ENCODE measurements at places on chromosomes 2 and 18.

GRCh38 chr2:126792993-126793392, 105.7 kb upstream of the TEX51 start:
- DNase-seq, result no peak

DNA sequence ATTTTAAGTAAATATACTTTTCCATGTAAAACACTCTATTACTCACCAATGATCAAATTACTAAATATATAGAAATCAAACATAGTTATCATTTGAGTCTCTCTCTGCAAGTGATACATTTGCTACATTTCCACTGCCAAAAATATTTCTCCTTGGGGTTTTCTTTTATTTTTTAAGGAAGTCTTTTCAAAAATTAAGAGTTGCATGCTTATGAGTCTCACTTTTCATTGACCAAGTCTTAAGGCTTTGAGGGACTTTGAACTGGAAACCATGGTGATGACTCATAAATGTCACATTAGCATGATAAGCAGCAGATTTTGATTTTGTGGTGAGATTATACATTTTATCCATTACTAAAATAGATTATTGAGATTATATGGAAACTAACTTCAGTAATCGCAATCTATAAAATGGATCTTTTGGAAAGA, 152.9 kb downstream of the FAM124B start:
- DNase-seq, result no peak

GRCh38 chr2:218375212-218375611, 6.9 kb upstream of the SLC11A1 start:
- DNase-seq, result no peak

- no peak for DNase-seq
Measured at GRCh38 chr2:113104054-113104611, 23.3 kb upstream of the IL1RN start.

DNA sequence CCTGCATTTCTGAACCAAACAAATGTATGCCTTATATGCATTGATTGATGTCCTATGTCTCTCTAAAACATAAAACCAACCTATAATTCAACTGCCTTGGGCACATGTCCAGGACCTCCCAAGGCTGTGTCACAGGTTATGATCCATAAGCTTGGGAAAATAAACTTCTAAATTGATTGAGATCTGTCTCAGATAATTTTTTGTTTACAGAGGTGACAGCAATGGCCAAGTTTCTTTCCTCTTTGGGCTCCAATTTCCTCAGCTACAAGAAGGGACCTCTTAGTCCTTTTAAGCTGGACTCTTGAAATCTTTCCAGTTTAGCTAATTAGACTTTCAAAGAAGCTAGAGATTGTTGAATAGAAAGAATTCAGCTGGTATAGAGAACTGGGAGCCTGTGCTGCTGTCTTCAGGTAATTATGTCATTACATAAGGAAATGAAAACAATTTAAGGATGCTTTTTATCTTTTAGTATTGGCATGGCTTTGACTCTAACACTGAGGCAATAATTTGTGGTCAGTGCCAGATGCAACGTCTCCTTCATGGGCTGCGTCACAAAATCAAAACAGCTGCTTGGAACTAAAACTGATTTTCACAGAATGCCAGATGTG, 412.1 kb upstream of the TRIB2 start:
- DNase-seq, result peak; percentile 30

DNA sequence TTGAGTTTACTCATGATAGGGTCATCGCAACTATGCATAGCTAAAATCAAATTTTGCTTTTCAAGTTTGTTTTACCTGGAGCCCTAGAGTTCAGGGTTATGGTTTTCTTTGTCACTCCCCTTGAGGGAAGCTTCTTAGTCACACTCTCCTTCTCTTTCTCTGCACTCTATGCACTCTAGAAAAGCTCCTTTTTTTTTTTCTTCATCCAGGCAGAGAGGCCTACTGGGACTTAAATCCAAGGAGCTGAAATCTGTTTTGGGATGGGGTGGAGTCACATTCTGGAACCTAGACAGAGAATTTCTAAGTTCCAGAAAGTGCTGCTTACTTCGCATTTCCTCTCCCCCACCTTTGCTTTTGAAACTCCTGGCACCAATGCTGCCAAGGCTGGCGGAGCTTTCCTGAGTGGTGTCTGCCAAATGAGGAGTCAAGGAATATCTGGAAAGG, 19.1 kb upstream of the IL18R1 start:
- DNase-seq, result no peak

DNA sequence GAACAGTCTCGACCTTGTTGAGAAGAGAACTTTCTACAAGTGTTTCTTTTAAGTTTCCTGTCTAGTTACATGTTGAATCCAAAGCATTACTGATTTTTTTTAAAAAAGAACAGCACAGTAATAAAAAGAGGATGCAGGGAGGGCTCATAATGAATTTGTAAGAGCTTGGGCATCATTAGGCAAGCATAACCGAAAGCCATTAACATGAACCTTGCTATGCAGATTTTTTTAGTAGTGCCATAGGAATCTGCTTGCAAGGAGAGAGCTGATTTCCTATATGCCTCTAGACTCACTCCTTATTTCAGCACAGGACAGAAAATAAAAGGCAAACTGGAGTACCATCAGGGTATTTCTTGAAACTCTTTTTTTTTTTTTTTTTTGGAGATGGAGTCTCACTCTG, 5.2 kb downstream of the LRRC30 start:
- no peak for DNase-seq

- no peak for DNase-seq
Measured at GRCh38 chr2:26780203-26780760, 5.6 kb upstream of the CENPA start.

DNA sequence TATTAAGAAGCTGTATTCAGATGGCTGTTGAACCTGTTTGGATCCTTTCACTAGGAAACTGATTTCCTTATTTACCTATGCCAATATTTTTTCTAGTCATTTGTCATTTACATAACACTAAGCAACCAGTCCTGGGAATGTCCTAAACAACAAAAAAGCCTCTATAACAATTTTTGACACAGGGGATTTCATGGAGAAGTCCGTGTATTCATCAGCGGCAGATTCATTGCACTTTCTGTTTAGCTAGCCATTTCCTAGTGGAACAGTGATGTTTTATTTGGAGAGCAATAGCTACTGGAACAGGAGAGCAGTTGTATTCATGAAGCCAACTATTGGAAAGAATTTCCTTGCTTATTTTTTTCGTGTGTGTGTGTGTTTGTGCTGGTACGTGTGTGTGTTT, 604.3 kb upstream of the POU3F3 start:
- DNase-seq, result no peak

DNA sequence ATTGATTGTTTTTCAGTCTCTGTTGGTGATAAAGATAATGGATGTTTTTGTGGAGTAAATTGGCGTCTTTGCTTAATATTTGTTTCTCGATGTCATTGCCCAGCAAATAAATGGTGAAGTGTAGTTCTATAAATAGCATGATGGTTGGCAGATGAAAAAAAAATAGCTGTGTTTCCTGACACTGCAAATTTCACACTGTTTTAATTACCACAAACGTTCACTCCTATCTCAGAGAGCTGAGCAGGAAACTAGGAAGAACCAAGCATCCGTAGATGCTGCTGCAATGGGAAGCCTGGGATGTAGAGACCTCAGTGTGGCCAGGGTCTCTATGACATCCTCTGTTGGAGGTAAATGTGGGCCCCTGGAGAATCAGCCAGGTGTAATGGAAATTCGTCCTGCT, 183.2 kb downstream of the CYRIA start:
- no peak for DNase-seq

GRCh38 chr2:224904381-224904780, 137.9 kb downstream of the DOCK10 start:
- no peak for DNase-seq

DNA sequence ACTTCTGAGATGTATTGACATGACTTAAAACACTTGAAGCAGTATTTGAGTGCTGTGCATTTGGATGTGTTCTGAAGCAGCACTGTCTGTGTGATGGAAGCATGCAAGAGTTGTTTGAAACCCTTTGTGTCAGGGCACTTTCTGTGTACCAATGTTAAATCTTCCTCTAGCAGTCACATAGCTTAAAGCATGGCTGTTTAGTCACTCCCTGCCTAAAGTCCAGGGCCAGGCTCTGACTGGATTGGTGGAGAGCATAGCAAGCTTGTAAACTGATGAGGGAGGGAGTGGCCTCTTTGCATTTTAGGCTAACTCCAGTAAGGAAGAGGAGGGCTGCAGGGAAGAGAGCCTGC, 73.5 kb downstream of the MYO1B start:
- DNase-seq, result peak; percentile 21

- DNase-seq, result no peak
Measured at GRCh38 chr2:219087361-219087760, 26.6 kb upstream of the IHH start.

DNA sequence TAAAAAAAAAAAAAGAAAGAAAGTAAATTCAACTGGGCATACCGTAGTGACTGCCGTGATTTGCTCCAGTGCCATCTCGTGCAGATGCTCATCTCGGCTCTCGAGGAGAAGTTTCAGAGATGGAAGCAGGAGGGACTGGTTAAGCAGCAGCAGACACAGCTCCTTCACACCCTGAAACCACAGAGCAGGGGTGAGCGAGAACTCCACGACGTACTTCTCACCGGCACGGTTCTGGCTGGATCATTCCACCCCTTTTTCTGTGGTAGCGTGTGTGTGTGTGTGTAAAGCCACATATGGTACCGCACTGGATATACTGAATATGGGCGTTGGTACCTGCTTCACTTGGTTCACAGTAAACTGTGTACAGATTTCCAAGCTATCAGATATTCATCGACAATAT, 382.2 kb downstream of the NBAS start:
- no peak for DNase-seq

DNA sequence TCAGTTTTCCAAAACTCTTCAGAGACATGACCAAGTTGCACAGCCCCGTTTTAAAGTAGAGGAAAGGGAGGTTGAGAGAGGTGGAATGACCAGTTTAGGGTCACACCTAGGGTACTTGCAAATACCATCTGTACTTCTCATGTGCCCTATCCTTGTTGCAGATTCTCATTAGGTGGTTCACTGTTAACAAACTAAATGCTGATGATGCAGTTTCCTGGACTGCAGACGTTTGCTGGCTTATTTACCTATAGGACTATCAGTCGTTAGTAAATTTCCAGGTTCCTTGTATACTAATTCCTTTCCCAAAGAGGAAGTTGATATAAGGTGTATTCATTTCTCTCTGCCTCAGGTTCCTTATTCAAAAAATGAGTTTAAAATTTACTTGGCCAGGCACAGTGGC, 1.4 kb downstream of the FARP2 start:
- DNase-seq, result no peak

DNA sequence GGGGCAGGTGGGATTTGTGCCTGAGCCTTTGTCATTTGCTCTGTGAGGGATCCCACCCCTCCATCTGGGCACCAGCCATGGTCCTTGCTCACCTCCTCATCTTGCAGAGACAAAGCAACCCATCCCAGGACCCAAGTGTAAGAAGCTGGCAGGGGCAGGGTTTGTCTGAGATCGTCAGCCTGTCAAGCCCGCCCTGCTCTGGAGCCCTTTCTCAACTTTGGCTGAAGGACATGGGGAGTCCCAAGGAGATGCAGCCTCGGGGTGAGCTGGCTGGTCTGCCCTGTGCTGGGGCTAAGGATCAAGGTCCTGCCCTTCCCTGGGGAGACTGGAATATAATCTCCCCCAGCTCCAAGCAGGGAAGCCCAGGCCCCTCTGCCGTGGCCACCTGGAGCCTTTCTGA, 86.0 kb downstream of the CAPN13 start:
- DNase-seq, result no peak

DNA sequence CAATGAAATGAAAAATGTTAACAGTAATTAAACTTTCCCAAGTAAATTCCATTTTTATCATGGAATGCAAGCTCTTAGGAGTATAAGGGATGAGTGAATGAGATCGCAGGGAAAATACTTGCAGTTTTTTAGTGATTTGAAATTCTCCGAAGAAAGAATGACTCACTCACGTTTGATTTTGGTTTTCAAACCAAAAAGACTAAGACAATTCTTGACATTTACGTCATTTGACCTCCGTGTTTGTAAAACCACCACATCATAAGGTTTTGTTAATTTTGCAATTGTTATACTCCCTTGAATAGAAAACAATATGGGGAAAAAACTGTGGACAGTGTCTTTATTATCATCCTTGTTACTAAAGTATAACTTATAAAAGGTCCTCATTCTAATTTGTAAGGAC, 29.4 kb downstream of the COL4A4 start:
- no peak for DNase-seq

- DNase-seq, result no peak
Measured at GRCh38 chr18:49612515-49613033, 50.7 kb downstream of the LIPG start.

GRCh38 chr2:181117206-181117925, 137.0 kb downstream of the UBE2E3 start:
- DNase-seq, result no peak

DNA sequence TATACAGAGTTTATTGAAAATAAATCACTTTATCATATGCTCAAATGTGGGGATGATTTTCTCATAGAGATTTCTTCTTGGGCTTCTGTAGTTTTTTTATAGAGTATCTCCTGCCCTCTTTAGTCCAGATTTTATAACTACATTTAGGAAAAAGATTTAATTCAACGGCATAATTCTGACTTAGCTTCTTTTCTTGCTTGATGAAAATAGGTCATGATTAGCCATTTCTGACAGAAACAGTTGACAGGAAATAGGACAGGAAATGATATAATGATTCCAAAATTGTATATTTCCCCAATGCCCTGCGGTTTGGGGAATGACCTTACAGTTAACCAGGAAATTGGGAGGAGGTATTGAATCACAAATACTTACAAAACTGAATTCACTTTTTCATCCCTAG, 1531.9 kb upstream of the ACVR2A start:
- DNase-seq, result no peak

DNA sequence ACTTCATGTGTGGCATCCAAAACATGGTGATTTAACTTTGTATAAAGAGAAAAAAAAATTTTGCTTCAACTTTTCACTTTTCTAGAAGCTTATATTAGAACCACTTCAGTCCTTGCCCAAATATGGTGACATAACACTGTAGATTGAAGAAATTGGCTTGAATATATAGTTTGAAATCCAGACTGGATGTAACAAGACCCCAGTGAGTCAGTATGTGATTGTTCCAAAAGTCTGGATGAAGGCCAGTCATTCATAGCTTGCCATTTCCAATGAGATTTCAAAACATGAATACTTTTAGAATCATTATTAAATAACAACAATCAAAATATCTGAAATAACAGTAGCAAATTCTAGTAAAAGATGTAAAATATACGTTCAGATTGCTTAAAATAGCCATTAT, 104.8 kb upstream of the FN1 start:
- DNase-seq, result no peak

DNA sequence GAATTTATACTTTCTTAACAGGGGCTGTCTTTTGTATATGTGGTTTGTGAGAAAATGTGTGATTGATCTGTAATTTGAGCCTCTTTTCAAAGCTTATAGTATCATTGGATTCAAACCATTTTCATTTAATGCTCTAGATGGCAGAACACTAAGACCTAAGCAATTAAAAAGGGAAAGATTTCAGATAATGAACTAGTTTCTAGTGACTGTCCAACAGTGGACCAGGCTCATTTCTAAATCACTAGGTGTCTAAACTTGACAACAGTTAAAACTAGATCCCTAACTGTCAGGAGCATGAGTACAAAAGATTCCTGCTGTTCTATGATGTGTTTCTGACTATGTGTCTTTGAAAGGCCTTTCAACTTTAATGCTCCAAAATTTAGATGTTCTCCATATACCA, 54.6 kb downstream of the ANKRD44 start:
- DNase-seq, result no peak

- no peak for DNase-seq
Measured at GRCh38 chr2:117342415-117342814, 472.1 kb upstream of the DDX18 start.

GRCh38 chr18:56475250-56475649, 163.1 kb downstream of the TXNL1 start:
- no peak for DNase-seq

- no peak for DNase-seq
Measured at GRCh38 chr2:198973181-198973580, 484.6 kb downstream of the SATB2 start.

- DNase-seq, result peak; percentile 28
Measured at GRCh38 chr18:26383454-26384270, 157.4 kb downstream of the TAF4B start.
